ENCODE measurements at places on chromosomes 7 and 10.

DNA sequence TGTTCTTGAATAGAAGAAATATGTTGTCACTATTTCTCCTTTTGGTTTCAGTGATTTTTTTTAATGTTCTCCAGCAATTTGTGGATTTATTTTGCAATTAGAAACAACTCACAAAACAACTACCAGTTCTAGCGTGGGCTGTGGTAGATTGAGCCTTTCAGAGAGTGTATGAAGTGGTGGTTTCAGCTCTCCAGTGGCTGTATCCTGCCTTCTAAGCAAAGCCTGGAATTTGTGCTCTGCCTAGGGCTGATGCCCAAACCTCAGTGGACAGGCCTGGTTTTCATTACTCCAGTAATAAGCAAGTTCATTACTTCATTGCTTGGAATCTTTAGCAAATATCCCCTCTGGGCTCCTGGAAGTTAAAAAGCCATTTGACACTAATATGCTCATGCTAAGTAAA, 35.9 kb downstream of the APBB1IP start:
- no peak for DNase-seq

DNA sequence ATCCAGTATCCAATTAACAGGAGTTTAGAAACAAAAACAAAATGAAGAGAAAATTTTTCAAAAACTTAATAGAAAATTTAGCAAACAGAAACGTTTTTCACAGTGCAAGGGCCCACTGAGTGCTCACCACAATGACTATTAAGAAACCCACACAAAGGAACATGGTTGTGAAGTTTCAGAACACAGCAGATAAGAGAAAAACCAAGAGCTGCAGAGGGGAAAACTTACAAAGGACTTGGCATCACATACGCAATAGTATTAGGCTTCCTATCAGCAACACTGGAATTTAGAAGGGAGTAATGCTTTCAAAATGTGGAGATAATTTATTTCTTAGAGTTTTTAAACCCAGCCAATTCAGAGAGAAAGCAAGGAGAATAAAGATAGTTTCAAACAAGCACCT, 1.7 kb upstream of the C7orf25 start:
- peak; percentile 65 for DNase-seq

- DNase-seq, result peak; percentile 54
Observed at GRCh38 chr7:21261627-21262594, 166.0 kb upstream of the SP4 start.

DNA sequence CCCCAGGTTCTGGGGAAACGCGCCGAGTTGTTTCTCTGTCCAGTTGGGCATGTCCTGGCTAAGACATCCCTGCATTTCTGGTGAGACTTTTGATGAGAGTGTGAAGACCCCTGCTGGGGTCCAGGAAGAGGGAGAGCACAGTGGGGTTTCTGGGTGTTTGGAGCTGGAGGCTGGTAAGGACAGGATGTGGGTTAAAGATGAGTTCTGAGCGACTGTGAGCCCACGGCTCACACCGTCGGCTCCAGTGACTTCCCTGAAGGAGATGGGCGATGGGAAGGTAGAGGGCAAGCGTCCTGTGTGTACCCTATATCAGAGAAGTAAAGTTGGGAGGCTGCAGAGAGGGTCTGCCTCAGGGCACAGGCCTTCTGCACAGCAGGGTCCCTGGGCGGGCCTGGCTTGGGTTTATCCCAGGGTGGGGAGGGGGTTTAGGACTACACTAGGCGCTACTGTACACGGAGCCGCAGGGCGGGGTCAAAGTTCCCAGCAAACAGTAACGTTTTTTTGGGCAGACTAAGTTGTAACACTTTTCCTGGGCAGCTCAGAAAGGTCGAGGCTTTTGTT, 3.6 kb downstream of the EMX2 start:
- DNase-seq, result no peak

DNA sequence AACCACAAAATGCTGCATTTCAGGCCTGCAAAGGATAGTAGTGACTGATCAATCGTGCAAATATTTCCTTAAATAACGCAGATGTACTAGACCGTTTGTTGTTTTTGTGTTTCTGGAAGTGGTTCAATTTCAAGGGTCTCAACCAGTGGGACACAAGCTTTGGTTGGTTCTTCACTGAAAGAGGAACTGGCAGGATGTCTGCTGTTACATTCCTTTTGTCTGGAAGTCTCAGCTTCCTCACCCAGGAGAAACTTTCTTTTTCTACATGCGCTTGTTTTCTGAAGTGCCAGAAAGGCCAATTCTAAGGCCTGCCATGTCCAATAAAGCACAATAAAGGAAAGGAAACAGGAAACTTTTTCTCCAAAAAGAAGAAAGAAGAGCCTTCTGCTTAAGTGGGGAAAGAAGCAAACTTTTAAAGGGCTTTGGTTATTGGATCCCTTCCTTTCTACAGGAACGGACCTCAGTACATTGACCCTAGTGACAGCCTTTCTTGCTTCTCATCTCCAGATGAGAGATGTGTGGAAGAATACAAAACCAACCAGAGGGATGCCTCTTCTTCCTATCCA, 4.1 kb downstream of the DKK1 start:
- DNase-seq, result no peak

DNA sequence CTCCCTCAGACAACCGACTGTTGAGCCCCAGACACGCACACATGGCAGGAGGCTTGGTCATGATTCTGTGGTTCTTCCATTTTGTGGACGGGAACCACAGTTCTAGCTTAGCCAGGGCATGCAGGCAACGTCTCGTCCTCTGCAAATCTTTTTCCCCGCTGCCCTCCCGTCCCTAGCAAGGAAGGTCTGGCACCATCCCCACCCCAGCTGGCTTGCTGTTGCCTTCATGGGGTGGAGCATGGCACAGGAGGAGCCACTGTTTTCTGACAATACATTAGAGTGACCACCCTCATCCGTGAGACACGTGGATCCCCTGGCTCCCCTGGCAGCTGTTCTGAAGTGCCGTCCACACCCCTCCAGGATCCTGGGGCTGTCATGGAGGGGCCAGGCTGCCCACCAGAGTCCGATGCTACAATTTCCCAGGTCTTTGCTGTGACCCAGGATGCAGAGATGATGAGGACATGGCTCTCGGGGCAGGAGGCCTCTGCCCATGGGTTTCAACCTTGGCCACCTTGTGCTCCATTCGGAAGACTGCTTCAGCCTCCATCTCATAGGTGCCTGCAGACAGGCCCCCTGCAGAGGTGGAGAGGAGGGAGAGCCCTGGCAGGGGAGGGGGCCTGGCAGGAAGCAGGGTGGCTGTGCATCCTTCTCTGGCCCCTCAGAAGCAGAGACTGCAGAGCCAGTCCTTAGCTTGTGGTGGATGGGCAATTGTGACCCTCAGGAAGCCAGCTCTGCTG, 233.6 kb downstream of the GLRX3 start:
- DNase-seq, result no peak

GRCh38 chr7:150335108-150335773, 6.2 kb downstream of the RARRES2 start:
- no peak for DNase-seq

DNA sequence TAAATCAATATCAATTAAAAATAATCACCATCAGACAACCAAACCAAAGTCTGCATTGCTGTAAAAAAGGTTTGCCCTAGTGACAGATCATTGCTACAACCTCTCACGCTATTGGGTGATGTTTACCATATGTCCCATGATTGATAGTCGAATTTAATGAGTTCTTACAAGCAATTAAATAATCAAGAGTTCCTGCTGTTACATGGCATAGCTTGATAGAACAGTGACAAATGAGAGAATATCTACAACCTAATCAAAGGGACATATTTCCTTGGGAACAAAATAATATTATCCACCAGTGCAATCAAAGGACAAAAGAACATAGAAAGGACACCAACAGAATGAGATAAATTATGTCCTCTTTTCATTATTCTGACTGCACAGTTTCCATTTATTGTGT, 387.4 kb downstream of the ETV1 start:
- DNase-seq, result no peak

- DNase-seq, result peak; percentile 16
Observed at GRCh38 chr10:51047857-51048256, 26.4 kb upstream of the PRKG1 start.

DNA sequence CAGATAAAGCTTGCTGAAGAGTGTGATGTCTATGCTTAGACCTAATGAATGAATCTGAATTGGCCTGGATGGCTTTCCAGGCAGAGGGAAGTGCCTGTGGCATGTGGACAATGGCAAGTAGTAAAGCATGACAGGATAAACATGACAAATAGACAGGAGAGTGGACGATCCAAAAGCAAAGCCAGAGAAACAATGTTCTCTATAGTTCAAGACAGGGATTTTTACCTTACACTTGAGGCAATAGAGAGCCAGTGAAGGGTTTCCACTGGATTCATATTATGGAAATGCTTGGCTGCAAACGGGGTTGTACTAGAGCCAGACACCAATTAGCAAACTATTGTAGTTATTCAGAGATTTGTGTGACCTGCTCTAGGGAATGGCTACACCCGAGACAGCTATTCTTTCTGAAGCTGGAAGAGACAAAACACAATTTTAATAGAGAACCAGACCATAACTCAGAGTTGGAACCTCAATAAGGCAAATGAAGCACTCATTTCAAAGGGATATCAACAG, 2.3 kb downstream of the AGMO start:
- no peak for DNase-seq

DNA sequence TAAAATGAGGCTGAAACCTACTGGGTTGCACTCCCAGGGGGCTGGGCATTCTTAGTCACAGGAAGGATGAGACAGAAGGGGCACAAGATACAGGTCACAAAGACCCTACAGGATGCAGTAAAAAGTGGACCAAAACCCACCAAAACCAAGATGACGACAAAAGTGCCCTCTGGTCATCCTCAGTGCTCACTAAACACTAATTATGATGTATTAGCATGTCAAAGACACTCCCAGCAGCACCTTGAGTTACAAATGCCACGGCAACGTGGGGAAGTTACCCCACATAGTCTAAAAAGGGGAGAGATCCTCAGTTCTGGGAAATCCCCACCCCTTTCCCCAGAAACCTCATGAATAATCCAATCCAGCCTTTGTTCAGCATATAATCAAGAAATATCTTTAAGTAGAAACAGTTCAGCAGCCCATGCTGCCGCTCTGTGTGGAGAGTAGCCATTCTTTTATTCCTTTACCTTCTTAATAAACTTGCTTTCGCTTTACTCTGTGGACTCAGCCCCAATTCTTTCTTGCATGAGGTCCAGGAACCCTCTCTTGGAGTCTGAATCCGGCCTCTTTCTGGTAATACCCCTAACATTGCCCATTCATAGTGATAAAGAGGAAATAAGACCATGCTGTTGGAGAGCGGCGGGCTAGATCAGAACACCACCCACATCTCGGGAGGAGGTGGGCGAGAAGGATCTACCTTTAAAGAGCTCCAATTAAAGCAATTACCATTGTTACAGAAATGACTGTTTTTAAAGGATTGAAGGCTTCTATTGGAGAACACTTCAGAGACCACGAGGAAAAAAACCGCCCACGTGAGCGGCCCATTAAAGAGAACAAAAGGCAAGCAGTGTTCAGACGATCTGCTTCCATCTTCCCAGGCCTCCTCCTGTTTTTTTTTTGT, 170.9 kb downstream of the USP6NL start:
- peak; percentile 49 for DNase-seq

DNA sequence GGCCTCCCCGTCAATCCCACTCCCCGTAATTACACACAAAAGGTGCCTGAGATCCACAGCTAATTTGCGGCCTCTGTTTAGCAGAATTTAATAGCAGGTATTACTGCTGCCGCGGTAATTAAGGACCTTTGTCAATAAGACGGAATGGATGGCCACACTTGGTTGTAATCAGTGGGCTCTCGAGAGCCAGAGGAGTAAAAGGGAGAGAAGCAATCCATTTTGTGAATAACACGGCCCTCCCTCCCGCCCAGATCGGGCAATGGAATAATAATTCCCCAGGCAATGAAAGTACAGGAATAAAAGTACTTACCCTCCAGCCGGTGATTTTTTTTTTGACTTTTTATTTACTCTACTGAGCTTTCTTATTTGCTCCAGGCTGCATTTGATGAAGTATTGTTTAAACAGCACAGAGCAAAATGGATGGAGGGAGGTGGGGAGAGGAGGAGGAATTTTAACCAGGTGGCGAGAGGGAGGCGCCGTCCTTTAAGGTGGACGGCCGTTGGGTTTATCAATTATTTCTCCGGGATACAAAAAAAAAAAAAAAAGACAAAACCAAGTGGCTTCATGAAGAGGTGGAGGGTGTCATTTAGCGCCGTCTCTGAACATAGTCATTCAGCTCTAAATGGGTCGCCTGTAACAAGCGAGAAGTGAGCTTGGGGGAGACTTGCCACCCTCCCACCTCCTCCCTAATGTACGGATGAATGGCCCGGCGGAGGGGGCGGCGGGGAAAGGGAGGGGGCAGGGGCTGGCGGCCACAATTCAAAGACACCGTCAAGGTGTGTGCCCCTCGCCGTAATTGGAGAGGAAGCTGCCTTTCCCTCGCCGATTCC, 120.3 kb downstream of the BUB3 start:
- no peak for DNase-seq

GRCh38 chr10:95832216-95833041, 75.3 kb upstream of the CC2D2B start:
- DNase-seq, result no peak

- peak; percentile 55 for DNase-seq
Observed at GRCh38 chr7:35420656-35421055, 166.8 kb upstream of the TBX20 start.

- no peak for DNase-seq
Observed at GRCh38 chr7:74372511-74373111, 81.1 kb upstream of the GTF2IRD1 start.

- no peak for DNase-seq
Observed at GRCh38 chr10:118374404-118374803, 32.3 kb upstream of the FAM204A start.

DNA sequence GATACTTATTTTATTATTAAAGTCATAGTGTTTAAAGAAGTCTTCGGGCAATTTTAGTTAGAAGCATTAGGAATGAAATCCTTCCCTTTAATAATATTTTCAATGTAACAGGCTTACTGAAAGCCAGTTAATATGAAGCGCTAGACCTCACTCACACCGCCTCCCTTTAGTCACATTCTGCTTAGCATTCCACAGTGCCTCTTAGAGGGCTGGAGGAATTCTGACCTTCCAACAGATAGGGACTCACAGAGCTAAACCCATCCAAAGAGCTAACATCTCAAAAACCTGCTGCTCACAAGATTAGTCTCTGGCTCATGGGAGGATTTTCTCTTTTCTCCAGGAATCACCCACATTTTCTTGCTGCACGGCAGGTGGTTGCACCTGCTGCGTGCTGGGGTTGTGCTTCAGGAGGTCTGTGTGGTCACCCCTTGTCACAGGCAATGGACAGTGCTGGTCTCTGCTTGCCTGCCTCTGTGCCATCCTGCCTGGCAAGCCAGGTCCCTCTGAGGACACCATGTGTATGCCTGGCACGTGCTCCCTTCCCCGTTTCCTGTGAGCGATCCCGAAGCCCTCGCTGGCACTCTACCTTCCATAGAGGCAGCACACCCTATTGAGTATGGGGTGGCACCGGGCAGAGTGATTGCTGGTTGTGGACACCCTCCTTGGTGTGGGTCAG, 91.8 kb downstream of the KLF6 start:
- DNase-seq, result no peak

- DNase-seq, result peak; percentile 56
Observed at GRCh38 chr7:96959135-96959534, 46.2 kb upstream of the DLX6 start.
